Coronary artery (tissue), 2 donors: ENCODE measurements at places on chromosomes 7 and 10.

- DNase-seq, result no peak
Observed at GRCh38 chr10:80518143-80518806, 19.4 kb upstream of the SH2D4B start.

DNA sequence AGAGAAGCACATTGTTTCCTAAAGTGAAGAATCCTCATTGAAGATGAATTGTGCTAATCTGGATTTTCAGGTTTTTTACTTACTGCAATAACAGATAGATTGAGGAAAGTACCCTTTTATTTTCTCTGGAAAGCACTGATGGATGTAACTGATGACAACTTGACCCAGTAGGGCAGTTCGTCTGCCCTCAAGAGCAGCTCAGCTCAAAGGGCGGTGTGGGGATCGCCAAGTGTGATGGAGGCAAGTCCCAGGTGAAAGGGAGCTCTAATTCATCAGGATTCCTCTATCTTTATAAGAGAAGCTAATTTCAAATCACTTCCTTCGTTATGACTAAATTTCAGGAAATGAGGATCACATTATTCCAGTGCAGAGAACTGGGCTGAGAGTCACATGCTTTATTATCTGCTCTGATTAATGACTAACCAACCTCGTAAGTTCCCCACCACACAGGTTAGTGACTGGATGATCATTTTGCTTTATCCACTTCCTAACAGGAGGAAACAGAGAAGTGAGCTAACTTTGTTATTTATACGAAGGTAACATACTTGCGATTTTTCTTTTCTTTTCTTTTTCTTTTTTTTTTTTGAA lies 98.8 kb downstream of the PFKFB3 start:
- no peak for DNase-seq

GRCh38 chr10:26438534-26439341 lies 597 bp downstream of the APBB1IP start:
- peak; percentile 75 for DNase-seq

DNA sequence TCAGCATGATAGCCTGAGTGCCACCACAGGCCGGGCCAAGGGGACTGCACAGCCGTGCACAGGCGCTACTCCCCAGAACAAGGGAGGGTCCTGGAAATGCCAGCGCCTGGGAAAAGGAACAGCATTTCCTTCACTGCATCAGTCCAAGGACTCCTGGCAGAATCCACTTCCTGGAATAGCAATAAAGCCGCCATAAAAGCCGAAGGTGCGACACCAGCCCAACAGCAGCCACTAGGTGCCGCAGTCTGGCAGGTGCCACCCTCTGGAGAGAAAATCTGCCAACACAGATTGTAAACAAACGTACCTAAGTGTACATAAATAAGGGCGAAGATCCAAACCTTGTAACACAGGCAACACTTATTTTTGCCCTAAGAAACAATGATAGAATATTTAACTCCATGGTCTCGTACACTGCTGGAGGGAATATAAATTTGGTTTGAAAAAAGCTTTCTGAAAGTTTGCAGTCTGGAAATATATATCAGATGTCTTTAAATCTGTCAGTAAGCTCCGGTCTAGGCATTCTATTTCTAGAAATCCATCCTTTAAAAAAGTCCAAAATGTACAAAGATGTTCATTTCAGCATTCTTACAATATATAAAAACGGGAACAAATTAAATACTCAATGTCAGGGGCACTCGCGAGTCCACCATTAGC lies 22.2 kb downstream of the VOPP1 start:
- DNase-seq, result no peak

DNA sequence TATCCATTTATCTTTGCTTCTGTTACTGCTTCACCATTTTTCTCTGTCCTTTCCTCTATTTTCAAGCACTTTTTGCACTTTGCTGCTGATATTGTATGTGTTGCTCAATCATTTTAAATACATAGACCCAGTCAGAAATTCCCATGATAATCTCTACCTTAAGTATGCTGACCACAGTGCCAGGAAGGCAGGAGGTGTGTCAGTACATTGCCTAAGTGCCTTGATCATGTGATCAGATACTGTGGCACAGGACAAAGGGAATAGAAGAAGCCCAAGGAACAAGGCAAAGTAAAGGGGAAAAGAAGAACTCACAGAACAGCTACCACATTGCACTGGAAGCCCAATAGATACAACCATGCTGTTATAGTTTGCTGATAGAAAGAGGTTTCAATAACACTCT lies 53.7 kb upstream of the CD36 start:
- no peak for DNase-seq

DNA sequence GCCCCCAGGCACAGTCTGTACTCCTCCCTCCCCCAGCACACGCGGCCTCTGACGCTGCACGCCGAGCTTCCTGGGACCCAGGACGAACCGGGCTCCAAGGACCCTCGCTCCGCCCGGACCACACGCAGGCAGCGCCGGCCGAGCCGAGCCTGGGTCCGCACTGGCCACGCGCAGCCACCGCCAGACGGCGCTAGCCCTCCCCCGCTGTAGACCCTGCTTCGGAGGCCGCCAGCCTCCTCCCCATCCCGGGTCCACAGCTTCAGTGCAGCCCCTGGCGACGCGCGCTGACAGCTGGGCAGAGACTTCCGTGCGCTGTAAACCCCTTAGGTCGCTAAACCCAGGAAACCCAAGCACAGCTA lies 936 bp upstream of the TCERG1L start:
- DNase-seq, result no peak

GRCh38 chr7:93890041-93890463 lies 501 bp downstream of the TFPI2 start:
- no peak for DNase-seq

DNA sequence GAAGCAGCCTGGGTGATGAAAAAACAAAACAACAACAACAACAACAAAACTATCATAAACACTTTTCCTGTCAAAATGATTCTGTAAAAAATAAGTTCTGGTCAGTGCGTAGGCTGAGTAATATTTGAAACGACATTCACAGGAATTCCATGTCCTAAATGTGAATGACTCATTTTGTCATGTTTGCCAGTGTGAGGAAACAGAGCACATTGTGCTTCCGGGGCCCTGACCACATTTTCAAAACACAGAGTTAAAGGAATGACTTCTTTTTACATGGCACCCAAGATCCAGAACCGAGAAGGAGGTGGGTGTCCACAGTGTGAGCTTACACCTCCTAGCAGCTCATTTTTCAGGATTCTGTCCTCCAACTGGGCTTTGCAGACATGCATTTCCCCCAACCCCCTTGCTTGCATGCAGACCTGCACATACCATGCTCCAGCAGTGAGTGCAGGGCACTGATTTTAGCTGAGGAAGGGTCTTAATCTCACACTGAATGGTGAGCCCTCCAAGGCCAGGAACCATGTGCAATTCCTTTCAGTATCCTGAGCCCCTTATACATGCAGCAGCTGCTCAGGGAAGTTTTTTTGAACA lies 3.0 kb downstream of the CLRN3 start:
- no peak for DNase-seq

GRCh38 chr7:105643384-105643783 lies 62.1 kb upstream of the EFCAB10 start:
- DNase-seq, result no peak

DNA sequence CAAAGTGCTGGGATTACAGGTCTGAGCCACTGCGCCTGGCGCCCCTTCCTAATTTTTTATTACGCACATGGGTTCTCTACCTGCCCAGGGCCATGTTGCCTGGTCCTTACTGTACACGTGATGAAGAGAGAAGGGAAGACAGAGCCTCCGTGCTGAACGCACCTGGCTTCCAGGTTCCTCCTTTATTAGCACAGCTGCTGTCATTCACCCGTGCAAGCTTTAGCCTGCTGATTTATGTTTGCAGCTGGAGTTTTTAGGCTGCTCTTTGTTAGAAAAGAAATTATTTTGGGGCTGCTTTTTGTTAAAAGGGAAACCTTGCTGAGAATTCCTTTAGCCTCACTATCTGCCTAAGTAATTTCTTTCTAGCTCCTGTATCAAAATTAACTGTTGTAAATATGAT lies 417.0 kb downstream of the CALN1 start:
- no peak for DNase-seq

DNA sequence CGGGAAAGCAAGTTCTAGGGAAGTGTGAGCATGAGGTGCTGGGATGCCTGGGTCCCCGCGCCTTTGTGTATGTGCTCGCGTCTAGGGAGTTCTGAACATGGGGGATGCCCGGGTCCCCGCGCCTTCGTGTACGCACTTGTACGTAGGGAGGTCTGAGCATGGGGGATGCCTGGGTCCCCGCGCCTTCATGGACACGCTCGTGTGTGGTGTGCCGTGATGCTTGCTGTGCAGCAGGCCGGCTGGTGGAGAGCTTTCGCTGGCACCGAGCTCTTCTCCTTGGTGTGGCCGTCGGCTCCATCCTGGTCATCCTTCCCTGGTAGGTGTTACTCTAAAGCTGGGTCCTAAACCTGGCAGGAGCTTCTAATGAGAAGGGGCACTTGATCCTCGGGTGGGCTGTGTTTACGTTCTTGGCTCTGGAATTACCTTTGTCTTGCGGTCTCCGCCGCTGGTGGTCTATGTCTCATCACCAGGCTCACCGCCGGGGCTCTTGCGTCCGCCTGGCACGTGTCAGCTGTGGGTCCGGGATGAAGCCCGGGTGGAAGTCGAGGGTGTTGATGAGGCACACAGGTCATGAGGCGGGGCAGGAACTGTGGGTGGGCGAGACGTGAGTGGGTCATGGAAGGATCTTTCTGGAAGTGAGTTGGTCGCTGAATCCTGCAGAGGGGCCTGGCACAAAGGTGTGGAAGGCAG lies 63.5 kb downstream of the DNAJB6 start:
- DNase-seq, result no peak

- peak; percentile 87 for DNase-seq
Observed at GRCh38 chr7:1460821-1461645, 1.8 kb upstream of the MICALL2 start.

- DNase-seq, result no peak
Observed at GRCh38 chr7:77244222-77244934, 44.8 kb upstream of the FGL2 start.

GRCh38 chr7:104153287-104153686 lies 54.5 kb downstream of the ORC5 start:
- no peak for DNase-seq

- no peak for DNase-seq
Observed at GRCh38 chr10:33231621-33232350, 102.7 kb downstream of the NRP1 start.

GRCh38 chr7:42285383-42285824 lies 48.4 kb upstream of the GLI3 start:
- no peak for DNase-seq

- no peak for DNase-seq
Observed at GRCh38 chr10:128296253-128297007, 170.2 kb upstream of the MKI67 start.

DNA sequence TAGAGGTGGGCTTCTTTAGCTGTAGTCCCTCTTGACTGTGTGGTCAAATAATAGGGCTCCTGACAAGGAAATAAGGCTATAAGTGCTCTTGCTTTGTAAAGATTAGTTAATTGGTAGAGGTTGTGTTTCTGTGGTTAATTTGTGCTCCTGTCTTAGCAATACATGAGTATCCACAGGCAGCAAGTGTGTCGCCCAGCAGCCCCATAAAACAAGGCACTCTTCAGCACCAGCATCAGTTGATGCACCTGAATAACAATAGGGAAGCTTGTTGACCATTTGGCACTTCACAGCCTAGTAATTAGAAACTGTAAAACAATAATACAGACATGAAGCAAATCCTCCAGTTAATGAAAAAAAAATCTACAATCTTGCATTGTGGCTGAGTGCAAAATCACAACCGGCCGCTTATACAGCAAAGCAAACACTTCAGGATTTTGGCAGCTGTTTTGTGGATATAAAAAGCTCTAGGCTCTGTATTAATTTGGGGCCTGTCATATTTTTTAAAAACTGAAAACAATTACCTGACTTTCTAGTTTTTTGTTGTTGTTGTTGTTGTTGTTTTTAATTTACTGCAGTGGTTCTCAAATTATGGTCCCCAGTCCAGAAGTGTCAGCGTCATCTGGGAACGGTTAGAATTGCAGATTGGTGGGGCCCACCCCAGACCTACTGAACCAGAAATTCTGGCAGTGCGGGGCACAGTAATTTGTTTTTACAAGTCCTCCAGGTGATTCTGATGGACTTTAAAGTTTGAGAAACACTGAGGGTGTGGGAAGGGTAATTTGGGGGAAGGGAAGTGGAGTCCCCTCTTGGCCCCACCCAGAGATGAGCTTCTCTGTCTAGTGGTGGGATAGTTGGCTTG lies 56.8 kb downstream of the AUTS2 start:
- DNase-seq, result no peak

DNA sequence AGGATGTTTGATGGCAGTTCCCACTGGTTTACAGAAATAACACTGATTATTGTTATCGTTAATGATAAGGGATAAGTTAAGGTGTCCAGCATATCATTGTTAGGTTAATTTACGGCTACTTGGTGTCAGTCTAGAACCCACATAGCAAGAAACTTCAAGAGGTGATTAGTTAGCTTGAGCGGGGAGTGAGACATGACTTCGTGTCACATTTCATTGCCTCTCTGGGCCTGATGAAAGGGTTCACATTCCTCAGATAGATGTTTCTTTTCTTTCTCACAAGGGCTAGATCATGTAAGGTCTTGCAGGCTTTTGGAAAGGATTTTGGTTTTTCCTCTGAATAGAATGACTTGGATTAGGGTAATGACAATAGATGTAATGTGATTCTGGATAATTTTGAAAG lies 26.7 kb downstream of the WAC start:
- no peak for DNase-seq

DNA sequence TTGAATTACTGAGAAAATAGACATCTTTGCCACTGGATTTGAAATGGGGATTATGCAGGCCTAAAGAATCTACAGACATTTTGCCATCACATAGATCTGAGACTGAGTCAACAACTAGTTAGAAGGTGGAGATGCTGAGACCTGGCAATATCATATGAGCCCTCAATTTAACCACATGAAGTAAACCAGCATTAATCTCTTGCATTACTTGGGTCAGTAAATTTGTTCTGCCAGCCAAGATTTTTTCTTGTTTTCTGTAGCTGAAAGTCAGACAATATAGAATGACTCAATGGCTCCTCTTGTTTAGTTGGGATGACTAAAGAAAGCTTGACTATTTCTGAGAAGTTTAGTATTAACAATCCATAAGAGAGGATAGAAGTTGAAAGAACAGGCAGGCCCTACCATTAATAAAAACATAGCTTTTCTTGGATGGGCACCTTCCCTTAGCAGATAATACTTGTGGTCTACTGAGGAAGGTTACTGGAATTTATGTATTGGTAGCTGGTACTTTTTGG lies 396.7 kb upstream of the SORCS1 start:
- DNase-seq, result no peak

DNA sequence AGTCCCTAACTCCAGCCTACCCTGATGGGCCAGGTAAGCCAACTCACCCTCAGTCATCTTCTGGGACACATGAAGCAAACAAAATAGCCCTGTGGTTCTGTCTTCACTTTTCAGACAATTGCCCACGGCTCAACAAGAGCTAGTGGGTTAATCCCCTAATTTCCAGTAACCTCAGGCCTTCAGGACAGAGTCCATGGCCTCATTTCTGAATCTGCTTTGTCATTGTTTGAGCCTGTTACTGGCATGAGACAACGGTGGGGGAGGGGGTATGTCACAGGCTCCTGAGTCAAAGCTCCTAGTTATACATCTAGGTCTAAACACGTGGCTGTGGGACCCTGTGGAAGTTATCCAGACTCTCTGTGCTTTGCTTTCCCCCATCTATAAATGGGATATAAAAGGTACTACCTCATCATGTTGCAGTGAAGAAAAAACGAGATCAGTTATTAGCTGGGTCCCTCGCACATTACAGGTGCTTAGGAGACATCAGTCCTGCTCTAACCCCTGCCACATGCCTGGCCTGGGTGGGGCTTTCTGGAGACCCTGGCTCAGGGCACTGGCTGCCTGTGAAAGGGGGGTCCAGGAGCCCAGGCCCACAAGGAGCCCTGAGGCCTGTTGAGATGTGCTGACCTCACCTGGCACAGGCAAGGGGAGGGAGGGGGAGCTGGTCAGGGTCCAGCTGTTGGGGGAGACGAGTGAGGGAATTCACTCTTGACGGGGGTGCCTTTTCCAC lies 16.5 kb downstream of the MAT1A start:
- peak; percentile 33 for DNase-seq

- no peak for DNase-seq
Observed at GRCh38 chr7:148637094-148637493, 46.5 kb downstream of the C7orf33 start.
